ENCODE measurements at places on chromosomes 12 and 14.
A peak's percentile ranks its signal among the peaks of the same experiment; 100 is the strongest.

- DNase-seq: peak; percentile 59
Observed at GRCh38 chr12:86389949-86390348, 133.8 kb upstream of the MGAT4C start.

- DNase-seq: peak; percentile 68
Observed at GRCh38 chr12:119804011-119804641, 73.0 kb downstream of the CIT start.

DNA sequence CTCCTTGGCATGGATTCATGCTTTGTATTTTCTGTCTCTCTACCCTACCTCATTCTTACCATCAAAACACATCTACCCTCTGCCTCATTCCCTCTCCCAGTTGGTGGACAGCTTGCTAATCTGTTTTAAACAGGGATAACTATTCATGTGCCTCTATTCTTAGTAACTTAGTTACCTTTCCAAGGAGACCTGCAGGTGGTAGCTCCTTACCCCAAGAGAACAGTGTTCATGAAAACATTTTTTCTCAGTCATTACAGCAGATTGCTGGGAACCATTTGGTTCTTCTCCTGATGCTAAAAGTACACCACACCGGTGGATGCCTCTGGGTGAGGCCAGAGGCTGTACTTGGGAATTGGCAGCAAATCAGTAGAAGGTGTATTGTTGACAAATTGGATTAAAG lies 73.0 kb downstream of the CMKLR1 start:
- DNase-seq: no peak

GRCh38 chr14:105169776-105170655 lies 1.4 kb upstream of the JAG2 start:
- no peak for DNase-seq

DNA sequence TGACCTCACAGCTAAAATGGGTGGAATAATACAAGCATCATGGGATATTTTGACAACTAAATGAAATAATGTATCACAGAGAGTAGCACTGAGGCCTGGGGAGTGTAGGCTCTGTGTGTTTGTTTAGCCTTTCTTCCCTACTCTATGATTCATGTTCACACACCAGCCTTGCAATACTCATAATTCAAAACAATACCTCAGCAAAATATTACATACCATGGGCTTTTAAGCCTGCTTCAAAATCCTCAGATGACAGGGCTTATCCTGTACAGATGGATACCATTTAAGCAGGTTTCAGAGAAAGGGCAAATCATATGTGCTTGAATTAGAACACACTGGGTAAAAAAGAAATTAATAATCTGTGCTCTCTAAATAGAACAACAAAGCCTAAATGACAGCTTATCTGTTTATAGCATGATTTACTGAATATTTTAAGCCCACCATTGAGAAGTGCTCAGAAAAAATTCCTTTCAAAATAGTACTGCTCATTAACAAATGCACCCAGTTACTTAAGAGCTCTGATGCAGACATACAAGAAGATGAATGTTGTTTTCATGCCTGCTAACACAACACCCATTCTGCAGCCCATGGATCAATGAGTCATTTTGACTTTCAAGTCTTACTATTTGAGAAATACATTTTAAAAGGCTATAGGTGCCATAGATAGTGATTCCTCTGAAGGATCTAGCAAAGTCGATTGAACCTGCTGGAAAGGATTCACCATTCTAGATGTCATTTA lies 84.9 kb upstream of the ADAMTS20 start:
- DNase-seq: no peak

GRCh38 chr12:11651785-11652184 lies 2.3 kb downstream of the ETV6 start:
- DNase-seq: peak; percentile 42

DNA sequence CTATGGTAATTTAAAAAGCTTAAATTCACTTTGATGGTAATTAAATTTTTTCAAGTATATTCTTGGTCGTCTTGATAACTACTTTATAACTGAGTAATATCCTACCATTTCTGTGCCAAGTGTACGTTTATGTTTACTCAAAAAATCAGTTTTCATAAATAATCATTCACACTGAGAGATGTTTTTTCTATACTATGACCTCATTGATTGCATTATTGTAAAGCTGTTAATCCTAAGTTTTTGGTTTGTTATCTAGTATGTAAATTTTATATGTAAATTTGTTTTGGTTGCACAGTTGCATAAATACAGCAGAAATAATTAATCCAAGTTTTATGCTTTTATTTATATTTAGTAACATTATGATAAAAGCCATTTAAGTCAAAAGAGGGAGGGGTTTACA lies 196.4 kb upstream of the PRICKLE1 start:
- no peak for DNase-seq

- DNase-seq: no peak
Observed at GRCh38 chr12:56267443-56268071, 815 bp downstream of the COQ10A start.

Measured in astrocyte of the spinal cord (primary cell).